ENCODE measurements at places on chromosomes 2 and 18.

DNA sequence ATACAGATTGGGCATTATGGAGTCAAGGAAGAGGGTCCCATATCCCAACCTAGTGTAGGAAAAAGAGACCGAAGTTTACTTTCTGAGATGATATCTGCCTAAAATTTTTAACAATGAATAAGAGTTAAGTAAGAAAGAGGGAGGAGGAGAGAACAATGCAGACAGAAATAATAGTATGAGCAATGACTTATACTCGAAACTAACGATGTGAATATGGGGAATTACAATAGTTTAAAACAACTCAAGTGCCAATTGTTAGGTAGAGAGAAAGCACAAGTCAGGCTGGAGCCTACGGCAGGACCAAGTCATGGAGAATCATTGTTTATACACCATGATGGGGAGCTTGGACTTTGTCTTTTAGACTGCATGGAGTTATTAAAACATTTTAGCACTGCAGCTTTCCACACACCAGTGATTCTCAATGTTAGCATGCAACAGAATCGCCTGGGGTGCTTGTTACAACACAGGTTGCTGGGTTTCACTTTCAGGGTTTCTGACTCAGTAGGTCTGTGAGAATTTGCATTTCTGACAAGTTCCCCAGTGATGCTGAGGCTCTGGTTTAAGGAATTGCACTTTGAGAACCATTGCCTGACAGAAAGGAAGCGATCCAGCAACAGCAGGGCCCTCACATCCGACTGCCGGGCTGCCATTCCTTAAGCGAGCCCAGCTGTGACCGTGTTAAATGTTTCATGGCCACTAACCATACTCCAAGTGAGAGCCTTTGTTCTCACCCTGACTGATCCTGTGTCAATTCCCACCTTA, 511.2 kb downstream of the DCDC2C start:
- no peak for DNase-seq

DNA sequence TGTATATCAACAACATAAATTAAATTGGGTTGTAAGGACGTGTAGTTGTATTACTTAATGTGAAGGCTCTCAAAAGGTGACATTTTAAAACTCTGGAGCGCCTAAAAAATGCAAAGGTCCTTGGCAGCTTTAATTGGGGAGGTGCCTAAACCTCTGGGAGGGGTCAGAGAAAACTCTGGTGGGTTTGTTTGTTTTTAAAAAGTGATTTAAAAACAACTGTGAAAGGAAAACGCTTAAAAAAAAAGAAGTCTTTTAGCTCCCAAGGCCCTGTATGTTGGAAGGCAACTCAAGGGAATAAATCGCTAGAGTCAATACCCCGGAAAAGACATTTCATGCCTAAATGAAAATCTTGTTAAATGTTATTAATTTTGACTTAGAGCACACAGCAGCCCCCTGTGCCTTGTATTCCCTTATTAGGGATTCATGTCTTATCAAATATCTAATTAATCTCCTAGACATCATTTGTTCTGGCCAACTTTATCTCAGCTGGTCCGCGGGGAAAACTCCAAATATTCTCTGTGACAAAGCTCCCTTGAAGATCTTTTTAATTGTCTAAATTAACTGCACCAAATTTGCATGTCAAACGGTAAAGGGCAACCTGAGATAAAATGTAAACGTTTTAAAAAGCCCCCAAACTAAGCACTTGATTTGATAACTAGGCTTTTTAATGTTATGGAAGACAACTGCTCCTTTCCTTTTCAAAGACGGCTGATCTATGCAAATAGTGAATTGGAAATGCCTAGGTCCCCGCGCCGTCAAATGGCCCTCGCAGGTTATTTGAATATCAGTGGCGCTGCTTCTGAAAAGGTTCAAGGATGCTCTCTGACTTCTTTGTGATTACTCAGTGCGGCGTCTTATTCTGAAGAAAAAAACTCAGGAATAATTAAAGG, 4.2 kb downstream of the SP9 start:
- no peak for DNase-seq

- no peak for DNase-seq
Measured at GRCh38 chr2:28577791-28578680, 82.2 kb downstream of the PLB1 start.

DNA sequence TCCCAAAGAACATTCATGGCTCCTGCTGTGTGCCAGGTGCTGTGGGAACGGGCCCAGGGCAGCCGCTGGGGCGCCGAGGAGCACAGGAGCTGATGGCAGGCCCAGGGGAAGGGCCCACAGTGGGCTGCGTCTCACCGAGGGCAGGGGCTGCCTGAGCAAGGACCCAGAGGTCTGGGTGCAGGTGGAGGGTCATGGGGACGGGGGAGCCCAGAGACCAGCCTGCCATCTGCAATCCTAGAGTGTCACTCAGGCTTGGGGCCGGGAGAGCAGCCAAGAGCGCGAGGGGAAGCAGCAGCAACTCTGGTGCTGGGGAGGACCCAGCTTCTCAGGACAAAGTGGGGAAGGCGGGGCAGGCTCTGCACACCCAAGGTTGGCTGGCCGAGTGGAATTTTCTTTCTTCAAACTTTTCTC, 207.4 kb downstream of the HDAC4 start:
- DNase-seq = no peak

DNA sequence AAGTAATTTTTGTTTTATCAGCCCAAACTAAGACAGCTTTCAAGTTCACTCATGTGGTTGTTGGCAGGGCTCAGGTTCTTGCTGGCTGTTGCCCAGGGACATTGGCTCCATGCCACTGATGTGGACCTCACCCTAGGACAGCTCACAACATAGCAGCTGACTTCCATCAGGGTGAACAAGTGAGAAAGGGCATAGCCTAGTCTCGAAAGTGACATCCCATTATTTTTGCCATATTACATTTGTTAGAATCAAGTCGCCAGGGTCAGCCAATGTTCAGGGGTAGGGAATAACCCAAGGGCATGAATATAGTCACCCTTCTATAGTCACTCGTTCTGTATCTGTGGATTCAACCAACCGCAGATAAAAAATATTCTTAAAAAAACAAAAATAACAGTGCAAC, 10.7 kb upstream of the CWC22 start:
- DNase-seq = no peak

- DNase-seq = peak; percentile 34
Measured at GRCh38 chr2:186503827-186504606, 18.0 kb downstream of the ZC3H15 start.

- DNase-seq = no peak
Measured at GRCh38 chr2:74708883-74709282, 54.8 kb downstream of the SEMA4F start.

GRCh38 chr2:236969767-236970655, 115.7 kb upstream of the COPS8 start:
- DNase-seq = peak; percentile 39

DNA sequence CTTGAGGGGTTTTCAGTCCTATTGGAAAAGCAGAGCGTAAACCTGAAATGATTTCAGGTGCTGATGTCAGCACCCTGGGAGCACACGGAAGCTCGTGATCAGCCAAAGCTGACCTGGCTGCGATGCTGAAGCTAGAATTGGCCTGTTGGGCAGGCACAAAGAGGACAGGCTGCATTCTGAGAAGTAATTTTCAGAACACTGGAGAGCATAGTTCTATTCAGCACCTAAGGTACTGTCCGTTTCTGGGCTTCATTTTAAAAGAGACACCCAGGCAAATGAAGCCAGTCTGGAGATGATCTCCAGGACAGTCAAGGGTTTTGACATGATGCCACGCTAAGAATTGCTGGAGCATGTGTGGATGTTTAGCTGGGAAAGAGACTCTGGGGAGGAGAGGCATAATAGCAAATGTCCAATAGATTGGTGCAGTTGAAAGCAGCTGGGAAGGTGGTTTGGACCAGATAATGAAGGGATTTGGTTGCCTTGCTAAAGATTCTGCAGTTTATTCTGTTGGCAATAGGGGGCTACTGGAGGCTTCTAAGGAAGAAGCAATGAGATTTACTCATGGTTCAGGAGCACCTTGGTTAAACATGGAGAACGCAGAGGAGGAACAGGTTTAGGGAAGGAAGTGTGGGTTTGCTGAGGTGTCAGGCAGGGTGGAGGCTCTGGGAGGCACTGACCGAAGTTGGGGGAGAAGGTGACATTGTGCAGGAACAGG, 86.6 kb downstream of the ACOXL start:
- no peak for DNase-seq

DNA sequence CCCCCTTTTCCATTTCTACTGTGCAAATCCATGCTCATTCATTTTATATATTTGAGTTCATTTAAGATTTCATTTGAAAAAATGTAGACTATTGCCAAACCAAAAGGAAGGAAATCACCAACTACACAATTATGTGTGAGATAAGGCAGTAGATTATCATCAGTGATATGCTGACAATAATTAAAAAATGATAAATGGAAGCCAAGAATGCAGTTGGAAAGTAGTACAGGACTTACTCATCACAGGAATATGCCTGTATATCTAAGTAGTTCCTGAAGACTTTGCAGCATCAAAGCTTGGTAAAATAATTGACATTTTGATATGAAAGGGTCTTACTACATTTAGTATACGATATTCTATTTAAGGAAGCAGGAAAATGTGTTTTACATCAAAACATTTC, 166.1 kb upstream of the OTX1 start:
- DNase-seq = no peak

GRCh38 chr18:8177330-8178016, 431.8 kb upstream of the RAB12 start:
- DNase-seq = no peak

DNA sequence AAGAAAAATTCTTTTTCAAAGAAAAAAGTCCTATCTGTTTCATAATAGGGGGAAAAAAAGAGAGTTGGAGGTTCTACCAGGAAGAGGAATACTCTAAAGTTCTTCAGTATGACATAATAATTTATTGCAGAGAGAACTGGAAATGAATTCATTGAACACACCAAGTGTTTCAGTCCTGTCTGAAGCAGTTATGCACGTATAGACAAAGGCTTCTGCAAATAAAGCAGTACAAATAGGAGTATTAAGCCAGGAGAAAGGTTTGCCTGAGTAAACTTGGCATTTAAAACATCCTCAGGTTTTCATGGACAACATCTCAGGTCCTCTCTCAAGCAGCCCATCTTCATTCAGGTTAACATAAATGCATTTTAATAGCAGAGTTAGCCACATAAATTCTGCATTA, 141.6 kb downstream of the CCDC148 start:
- DNase-seq = no peak

DNA sequence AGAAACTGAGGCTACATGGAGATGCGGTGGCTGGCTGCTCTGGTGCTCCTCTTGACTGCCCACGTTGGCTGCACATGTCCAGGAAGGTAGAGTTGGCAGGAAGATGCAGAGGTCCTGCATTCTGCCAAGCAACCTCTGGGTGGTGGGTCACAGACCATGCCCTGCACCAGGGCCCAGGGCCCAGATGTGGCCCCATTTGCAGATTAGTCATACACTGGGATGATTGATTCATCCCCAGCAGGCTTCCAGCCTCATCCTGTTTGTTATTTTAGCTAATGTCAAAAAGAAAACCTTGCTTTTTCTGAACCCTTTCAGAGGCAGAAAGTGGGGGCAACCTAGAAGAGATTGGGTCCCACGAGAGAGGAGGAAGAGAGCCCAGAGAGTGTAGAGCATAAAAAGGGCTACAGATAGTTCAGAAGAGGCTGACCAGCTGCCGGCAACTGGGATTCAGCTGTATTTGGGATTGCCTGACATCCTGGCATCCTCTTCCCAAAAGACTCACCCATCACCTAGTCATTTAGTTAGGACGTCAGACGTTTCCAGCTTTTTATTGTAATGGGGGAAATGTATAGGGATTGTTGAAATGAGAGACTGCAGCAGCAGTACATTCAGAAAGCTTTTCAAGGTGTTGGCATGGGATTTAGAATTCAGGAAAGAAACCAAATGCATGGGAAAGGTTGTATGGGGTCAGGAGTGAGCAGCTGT, 101.9 kb downstream of the CTIF start:
- DNase-seq = no peak

- no peak for DNase-seq
Measured at GRCh38 chr2:45776160-45776955, 124.9 kb downstream of the PRKCE start.

DNA sequence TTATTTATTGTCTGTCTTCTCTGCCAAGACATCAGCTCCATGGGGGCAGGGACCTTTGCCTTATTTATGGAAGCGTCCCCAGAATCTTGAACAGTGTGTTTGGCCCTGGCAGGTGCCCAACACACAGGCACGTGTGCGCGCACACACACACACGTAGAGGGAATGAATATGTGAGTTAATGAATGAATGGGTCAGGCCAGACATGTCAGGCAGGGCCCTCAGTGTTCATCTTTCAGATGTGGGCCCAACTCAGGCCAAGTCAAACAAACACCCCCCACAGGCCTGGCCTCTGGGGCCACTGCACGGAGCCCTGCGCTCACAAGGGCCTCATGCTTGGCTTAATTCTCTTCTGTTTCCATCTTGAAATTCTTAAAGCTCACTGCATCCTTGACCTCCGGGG, 54.1 kb downstream of the DYSF start:
- no peak for DNase-seq

DNA sequence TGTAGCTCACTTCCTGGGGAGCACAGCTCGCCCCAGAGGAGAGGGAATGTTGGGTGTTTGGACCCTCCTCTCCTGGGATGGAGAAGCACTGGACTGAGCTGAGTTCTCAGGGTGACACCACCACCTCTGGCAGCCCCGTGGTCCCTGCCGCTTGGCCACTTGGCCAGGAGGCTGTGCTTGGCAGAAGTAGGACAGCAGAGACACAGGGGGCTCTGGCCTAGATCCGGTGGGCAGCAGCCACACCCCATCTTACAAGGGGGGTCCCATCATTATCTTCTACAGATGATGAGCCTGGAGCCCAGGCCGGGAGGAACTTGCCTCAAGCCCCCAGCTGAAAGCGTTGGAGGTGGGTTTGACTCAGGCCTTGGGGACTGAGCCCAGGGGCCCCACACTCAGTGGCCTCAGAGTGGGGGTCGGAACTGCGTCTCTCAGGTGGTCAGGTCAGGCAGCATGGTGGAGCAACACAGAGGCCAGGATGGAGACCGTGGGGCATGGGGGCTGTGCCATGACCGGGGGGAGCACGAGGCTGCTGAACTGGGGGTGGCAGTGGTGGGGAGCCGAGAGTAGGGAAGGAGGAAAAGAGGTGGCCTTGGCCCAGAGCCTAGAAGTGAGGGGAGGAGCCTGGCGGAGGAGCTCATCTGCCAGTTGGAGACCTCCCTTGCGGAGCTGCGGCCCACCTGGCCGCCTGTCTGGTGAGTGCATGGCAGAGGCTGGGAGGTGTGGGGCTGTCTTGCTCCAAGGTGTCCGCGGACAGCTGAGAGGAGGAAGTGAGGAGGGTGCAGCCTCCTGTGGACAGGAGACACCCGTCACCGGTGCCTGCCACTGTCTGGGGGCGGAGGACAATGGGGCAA, 63.6 kb upstream of the HDAC4 start:
- DNase-seq = no peak

DNA sequence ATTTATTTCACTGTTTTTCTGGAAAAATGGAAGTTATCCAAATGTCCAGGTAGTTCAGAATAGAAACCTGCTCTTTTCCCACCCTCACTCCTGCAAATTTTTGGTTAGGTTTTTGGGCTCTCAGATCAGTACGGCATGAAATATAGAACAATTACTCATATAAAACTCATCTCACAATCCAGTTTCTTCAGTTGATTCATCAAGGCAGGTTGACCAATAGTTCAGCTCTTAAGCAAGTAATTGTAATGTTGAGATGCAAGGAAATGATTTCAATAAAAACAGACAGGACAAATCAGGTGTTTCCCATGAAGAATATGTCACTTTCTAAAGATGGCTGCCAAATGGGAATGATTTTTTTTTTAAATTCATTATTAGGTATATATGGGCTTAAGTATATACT, 2.0 kb downstream of the RAB27B start:
- DNase-seq = no peak

Data from naive thymus-derived CD8-positive, alpha-beta T cell (primary cell).